ENCODE measurements at places on chromosomes 3 and 15.

GRCh38 chr3:37475435-37475834 is 301.1 kb upstream of the LRRFIP2 start:
- DNase-seq = no peak

- DNase-seq = no peak
Measured at GRCh38 chr3:50930371-50931208, 255.9 kb downstream of the DOCK3 start.

- DNase-seq = no peak
Measured at GRCh38 chr3:194586836-194587235, 46.4 kb downstream of the TMEM44 start.

- DNase-seq = no peak
Measured at GRCh38 chr3:45642731-45643152, 46.5 kb upstream of the SACM1L start.

DNA sequence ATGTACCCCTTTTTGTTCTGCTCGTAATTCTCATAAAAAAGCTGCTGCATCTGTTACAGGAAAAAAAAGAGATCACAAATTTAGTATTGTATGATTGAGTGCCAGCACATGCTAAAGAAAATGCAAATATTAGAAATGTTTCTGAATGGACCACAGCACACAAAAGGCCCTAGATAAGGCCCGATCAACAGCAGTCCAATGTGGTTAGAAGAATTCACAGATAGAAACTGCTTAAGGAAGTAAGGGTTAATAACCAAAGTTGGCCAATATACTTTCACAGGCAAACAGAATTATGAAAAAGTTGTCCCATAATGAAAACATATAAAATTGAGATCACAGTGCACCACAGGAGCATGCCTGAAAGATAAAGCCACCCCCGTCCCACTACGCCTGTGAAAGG is 72.9 kb downstream of the CHSY1 start:
- no peak for DNase-seq

DNA sequence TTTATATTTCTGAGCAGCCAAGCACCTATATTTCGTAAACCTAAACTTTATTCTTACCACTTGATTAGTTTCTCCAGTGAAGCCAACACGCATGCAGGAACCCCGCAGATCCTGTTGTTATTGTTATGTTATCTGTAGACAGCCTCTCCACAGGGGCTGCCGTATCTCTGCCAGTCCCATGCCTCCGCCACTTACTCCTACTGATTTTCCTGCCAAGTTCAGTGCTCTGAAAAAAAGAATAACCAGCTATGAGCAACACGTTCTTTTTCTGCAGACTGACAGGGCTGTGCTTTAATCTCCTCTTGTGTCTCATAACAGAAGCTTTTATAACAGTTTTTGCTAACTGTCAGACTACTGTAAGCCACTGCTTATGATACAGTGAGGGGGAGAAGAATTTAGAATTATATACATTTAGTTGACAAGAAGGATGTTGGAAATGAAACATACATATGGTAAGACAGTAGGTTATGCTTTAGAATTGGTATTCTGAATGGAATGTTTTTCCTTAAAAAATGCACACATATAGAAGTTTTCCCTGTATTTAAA is 347.4 kb downstream of the SI start:
- DNase-seq = no peak

GRCh38 chr15:36185438-36185837 is 394.0 kb upstream of the CDIN1 start:
- no peak for DNase-seq

DNA sequence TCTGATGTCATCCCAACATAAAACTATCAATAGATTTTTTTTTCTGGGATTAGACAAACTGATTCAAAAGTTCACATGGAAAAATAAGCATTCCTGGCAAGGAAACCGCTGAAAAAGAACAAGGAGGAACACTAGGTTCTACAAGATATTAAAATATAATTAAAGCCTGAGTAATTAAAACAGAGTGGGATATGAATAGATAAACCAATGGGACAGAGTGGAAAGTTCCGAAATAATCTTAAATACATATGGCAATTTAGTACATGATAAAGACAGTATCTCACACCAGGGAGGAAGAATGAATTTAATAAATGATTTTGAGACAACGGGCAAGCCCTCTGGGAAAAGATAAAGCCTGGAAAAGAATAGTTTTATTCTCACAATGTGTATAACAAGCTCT is 4.7 kb downstream of the GLDN start:
- DNase-seq = no peak

DNA sequence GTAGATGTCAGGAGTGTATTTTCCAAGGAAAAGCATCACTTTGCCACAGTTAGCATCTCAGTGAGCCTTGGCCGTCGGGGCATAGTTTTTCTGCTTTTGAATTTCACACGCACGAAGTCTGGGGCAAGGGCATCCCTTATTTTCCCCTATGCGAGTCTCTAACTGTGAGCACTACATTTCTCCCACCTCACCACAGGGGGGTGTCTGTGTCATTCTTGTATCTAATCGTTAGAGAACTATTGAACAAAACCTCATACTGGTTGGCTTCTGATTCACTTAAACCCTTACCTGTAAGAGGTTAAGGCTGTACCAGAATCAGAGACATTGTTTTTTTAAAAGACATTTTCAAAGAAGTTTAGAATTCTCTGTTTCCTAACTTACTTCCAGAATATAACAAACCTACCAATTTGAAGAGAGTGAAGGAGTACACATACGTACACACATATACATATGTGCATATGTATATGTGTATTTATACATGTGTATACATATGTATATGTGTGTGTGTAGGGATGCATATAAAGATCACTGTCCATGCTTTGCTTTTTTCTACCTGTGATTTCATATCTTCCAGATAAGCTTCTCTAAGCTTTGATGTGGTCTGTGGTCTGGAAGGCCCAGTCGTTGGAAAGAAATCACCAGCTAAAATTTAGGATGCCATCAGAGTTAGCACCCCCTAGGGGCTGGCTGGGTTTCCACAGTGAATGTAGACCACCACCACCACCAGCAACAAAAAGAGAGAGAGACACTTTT is 49.4 kb downstream of the MYZAP start:
- no peak for DNase-seq

DNA sequence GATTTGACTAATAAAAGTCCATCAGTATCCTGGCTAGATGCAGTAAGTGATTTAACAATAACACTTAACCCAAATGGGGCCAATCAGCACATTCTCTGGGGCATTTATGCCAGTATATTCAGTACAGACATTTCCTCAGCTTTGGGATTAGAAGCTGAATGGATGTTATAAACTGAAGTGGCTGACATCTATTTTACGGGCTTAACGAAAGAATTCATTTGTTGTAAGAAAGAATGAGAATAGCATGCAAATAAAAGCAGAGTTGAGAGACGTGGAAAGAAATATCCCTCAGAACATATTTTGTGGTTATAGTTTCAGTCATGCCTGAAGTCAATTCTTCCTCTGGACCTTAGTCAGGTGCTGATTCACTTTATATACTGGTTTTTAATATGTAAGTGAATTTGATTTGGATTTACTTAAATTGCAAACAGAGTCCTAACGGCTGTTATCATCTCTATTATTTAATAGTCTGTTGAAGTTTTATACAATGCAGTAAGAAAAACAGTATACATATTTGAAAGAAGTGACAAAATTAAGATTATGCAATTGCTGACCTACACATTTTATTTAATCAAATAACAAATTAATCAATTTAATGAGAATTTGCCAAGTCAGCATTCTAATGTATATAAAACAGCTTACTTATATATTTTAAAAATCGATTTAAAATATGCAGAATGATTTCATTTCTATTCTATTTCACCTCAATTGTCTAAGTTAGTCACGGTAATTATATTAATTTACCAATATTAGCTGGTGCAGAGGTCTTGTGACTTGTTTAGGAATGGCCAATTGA is 513.9 kb upstream of the CADM2 start:
- no peak for DNase-seq

DNA sequence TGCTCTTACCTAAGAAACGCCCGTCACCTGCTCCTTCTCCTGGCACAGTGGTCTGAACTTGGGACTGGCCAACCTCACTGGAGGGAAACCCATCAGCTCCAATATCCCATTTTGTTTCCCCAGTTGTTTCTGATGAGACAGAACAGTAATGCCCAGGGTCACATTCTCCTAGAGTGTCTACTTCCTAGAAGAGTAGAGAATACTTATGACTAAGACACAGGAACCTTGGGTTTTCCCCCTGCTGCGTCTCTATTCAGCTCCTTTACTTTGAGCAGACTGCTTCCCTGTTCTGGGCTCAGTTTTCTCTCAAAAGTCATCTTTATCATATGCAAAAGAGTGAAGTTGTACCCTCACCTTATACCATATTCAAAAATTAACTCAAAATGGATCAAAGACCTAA is 79.4 kb downstream of the POLR2M start:
- no peak for DNase-seq

GRCh38 chr3:133830071-133830470 is 24.5 kb downstream of the SRPRB start:
- no peak for DNase-seq

DNA sequence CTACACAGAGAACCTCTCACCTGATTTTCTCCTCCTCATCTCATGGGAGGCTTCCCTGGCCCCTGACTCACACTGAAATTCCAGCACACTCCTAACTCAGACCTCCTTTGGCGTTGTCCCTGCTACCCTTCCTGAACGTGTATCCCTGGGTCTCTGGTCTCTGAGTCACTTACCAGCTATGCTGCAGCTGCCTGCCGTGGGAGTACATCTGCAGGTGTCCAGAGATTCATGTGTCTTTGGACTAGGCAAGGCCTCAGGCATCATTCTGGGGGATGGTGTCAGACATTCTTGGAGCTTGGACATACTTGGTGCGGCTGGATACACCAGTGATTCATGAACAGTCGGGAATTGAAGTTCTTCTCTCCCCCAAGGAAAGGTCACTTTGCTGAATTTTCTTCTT is 148.8 kb upstream of the TRIM42 start:
- DNase-seq = no peak

DNA sequence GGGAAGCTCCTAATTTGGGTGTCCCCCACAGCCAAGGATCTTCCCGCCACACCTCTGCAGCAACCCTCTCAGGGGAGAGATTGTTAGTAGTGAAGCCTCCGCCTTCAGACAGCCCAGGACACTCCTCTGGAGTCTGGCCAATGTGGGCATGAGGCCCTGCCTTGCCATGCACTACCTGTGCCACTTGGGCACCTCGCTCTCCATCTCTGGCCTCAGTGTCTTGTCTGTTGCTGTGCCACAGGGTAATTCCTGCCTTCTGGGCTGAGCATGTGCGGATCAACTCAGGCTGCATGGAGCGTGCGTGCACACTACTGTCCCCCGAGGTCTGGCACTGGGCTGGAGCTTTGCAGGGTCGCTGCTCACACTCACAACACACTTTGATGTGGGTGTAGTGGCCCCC is 7.9 kb upstream of the MESP1 start:
- DNase-seq = no peak

DNA sequence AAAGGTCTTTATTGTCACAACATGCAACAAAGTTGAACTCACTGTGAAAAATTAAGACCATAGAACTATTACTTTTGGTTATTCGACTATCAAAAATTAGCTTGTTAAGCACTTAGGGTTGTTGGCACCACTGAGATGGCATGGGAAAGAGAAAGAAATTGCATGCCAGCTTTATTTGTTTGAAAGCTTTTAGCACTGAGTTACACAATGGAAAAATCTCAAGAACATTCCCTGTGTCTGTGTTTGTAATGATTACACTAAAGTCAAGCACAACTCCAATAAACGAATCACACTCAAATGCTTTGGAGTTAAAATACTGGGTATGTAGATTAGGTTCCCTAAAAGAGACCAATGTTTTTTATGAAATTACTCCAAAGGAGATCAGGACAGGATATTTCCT is 158.6 kb upstream of the COL8A1 start:
- no peak for DNase-seq

DNA sequence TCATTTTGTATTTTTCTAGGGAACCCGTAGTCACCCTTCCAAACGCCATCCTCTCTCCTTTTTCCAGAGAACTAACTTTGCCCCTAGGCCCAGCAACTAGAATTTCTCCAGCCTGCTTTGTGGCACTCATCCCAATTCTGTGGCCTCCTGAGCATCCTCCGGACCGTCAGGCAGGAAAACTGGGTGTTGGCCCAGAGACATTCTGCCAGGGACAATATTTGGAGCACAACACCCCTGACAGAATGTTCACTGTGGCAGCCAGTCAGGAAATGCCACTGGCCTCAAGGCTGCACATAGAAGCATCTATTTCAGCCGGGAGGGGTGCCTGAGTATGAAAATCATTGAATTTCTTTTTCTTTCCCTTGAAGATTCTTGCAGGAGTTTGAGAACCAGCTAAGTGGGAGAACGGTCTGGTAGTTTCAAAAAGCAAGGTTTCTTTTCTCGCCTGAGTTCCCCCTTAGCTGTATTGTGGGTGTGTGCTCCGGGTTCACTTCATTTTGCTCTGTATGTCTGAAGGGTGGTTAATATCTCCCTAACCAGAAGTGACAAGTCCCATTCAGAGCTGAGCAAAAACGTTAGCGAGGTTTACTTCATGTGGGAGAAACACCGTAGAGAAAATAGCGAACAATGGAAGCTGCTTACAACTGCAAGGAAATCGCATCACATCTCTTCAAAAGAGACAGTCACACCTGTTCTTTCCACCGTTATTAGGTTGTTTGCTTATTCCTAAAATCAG is 108.1 kb upstream of the TPM1 start:
- no peak for DNase-seq

- DNase-seq = no peak
Measured at GRCh38 chr3:150030841-150031240, 60.1 kb upstream of the PFN2 start.

- no peak for DNase-seq
Measured at GRCh38 chr15:85129881-85130280, 148.2 kb downstream of the PDE8A start.

GRCh38 chr3:39467394-39468107 is at the start of gene MOBP:
Gene MOBP, plus strand, starts transcription at chr3:39467680. Its CDS starts 34,390 bp downstream, at chr3:39502070.
- DNase-seq = no peak

- DNase-seq = no peak
Measured at GRCh38 chr15:61051569-61052031, 177.5 kb downstream of the RORA start.

GRCh38 chr3:104032283-104032682 is 1334.4 kb upstream of the ALCAM start:
- DNase-seq = no peak

DNA sequence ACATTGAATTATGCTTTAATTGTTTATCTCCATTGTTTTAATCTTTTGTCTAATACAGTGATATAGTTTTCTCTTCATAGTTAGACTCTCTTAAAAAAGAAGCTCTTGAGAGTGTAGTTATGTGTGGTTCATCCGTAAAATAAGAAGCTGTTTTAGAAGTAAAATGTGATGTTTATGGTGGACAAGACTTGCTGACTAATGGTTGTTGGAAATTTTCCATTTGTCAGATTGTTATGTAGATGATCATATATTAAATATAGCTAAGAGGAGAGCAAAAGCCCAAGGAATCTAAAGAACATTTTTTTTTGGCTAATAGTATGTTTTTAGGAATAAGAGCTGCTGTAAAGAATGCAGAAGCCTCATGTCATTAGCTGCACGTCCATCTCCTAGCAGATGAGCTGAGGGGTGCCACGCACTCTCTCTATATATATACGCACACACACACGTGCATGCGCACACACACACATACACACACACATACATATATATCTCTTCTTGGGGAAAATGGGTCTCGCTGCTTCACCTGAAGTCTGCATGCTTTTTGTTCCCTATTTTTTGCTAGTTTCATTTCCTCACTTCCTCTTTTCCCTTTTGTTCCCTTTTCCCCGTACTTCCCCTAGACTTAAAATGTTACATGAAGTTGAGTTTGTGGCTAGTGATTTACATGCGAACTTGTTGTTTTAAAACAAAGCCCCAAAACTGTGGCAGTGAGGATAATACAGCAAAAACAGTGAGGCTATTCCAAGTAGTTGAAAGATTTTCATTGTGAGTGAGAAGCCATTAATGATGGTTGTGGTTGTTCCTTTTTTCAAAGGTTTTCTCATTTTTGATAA is 107.8 kb downstream of the MBNL1 start:
- DNase-seq = no peak

GRCh38 chr3:69761896-69762767 is 22.9 kb downstream of the MITF start:
- DNase-seq = no peak
